Occipital lobe (tissue), 3 donors: ENCODE measurements at places on chromosomes 3 and 15. TPM values are rescaled to one million over a fixed set of nuclear protein-coding genes. Genes with fewer than 3 reads are reported as not detected.

DNA sequence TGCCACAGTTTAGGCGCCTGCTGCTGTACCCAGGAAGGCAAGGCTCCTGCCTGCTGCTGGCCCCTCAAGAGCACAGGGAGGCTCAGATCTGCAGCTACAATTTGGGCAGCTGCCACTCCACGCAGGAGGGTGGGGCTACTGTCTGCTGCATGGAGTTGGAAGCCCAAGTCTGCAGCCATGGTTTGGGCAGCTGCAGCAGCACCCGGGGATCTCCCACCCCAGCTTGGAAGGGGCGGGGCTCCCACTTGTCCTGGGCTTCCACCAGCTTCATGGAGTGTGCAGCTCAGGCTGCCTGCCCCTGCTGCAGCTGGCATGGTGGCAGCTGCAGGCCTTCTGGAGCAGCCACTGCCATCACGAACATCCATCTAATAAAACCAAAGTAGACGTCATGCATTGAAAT lies 512.9 kb downstream of the PYDC2 start:
- DNase-seq, result no peak

DNA sequence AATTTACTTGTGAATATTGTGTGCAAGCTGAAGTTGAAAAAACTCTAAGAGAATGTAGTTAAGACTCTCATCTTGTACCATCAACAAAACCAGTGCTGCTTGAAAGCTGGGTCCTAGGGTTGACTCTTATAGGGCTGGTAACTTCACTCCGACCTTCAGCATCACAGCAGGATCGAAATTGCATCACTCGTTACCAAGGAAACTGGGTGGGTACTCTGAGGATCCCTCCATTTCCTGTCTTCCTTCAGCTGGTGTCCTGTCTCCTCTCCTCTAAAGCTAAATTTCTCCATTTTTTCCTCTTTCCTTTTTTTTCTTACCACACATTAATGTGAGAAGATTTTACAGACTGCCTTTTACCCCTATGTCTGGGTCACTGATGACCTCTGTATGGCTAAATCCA lies 3.0 kb upstream of the APH1B start:
- no peak for DNase-seq

- no peak for DNase-seq
These were observed 124.1 kb upstream of the RASGRP1 start for GRCh38 chr15:38688761-38689160.

GRCh38 chr3:138470687-138471086 lies 36.3 kb downstream of the ESYT3 start:
- no peak for DNase-seq

DNA sequence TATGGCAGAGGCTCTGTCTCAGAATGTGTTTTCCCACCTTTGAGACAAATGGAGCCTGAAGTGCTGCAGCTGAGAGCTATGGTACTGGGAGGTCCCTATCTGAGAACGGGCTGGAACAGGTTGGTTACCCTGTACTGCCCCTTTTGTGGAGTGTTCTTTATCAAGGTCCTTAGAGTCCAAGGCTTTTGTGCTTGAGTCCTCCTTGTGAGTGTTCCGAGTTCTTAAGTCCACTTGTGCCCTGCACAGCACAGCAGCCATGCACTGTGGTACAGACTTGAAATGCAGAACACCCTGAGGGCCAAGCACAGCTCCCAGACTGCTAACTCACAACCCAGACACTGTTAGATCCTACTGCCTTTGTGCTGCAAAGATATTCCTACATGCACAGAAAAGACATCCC lies 67.8 kb downstream of the ARHGAP31 start:
- no peak for DNase-seq

GRCh38 chr3:170692720-170693119 lies 106.8 kb upstream of the SLC7A14 start:
- DNase-seq, result no peak

GRCh38 chr3:128931046-128931445 lies 51.6 kb downstream of the ACAD9 start:
- no peak for DNase-seq

RGMA gene
- 8.1 TPM for total RNA-seq

CCR1 gene
- total RNA-seq, result 1.7 TPM

EFCC1 gene
- 0.94 TPM for total RNA-seq

IQCH gene
- 2.8 TPM for total RNA-seq

LTF gene
- 3.6 TPM for total RNA-seq
